ENCODE measurements at places on chromosomes 7 and 10.

DNA sequence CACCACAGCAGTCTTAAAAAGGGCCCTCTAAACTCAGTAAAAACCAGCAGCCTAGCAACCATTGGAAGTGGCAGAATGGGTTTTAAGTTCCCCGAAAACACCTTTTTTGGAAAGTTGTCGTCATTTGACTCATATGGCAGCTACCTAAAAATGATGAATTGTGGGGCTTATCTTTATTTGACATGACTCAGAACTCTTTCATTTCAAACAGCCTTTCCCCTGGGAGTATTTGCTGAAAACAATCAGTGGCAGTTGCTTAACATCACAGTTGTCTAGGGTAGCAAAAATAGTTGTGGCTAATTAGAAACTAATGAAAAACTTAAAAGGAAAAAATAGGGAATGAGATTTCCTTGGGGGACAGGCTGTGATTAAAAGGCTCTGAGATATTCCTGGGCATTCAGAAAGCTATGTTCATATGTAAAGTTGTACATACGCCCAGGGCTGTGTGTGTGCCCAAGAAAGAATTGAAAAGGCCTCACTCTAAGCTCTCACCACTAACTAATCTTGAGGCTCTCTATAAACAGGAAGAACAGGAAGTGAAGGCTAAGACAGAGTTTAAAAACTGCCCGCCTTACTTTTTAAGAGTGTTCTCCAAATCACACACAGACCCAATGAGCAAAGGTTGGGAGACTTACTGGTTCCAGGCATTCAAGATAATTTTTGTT lies 81.7 kb upstream of the HECTD2 start:
- no peak for DNase-seq

GRCh38 chr10:129655679-129656031 lies 188.6 kb downstream of the MGMT start:
- no peak for DNase-seq

DNA sequence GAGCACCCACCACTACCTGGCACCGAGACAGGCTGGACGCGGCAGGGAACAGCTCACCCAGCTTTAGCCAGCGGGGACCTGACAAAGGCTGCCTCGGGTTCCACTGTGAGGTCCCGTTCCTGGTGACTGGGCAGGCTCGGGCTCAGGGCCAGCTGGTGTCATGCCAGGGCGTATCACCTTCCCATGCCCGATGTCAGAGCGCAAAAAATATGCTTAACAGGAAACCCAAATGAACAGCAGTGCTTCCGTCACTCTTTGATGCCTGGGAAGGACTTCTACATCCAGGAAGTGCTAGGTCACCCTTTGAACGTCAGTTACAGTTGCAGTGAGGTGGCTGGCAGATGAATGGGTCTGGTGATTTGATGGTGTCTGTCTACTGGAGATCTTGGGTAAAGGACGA lies 106.0 kb downstream of the ADARB2 start:
- no peak for DNase-seq

DNA sequence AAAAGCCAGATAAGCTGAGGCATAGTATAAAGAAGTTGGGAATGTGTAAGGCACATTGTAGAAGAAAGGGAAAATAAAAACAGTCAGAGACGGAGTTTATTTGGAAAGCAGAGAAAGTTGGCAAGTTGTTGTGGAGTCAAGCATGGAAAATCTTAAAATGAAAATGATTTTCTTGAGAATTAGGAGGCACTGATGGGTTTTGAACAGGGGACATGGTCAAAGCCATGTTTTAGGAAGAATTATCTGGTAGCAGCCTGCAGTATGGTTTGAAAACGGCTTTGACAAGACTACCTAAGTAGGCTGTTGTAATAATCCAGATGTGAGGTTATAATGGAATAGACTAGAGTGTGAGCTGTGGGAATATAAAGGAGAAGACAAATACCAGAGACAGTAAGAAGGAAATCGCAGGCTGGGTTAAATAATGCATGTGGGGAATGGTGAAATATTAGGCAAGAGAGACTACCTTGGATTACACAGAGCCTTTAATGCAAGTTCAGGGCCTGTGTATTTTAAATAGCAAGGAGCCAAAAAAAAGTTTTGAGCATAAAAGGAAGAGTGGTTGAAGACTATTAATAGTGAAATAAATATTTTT lies 130.4 kb upstream of the MEOX2 start:
- no peak for DNase-seq

- DNase-seq: no peak
These were observed 164.8 kb upstream of the PRSS58 start for GRCh38 chr7:142422621-142423020.

DNA sequence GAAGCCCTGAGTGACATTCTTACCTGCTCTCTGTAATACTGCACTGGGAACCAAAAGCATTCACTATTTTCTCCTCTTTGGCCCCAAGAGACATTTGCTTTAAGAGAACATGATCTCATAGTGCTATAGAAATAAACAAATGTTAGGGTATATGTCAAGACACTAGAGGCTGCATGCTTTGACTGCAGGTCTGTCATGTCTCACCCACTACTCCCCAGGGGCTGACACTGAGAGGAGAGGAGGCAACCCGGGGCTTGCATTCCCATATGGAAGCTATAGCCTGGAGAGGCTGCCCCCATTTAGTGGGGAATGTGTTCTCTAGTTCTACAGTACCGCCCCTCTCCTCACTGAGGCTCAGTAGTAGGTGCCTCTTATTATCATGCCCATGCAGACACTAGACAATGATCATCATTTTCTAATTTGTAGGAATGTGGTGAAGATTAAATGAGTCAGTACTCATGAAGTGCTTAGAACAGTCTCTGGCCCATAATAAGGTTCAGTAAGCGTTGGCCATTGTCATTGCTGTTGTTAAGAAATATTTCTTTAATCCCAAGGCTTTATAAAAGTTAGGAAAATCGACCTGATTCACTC lies 4.9 kb upstream of the SLF2 start:
- DNase-seq: no peak

- peak; percentile 98 for DNase-seq
These were observed 23.6 kb upstream of the SEMA3C start for GRCh38 chr7:80942261-80943041.

DNA sequence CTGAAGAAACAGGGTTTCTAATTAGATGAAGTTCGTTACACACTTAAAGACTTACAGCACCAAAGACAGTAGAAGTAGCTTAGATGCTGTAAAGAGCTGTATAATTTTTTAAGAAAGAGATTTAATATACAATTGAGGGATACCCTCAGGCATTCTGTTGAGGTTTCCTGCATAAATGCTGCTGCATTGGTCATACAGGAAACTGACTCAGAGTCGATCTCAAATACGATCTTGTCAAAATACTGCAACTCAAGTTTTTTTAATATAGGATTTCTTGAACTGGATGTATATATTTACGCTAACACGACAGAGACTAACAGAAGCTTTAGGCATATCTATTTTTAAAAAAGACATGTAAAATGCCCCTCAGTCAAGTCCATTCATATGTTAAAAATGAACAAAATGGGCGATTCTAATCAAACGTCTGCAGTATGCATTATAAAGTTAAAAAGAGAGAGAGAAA lies 2.4 kb upstream of the ARID5B start:
- peak; percentile 69 for DNase-seq

DNA sequence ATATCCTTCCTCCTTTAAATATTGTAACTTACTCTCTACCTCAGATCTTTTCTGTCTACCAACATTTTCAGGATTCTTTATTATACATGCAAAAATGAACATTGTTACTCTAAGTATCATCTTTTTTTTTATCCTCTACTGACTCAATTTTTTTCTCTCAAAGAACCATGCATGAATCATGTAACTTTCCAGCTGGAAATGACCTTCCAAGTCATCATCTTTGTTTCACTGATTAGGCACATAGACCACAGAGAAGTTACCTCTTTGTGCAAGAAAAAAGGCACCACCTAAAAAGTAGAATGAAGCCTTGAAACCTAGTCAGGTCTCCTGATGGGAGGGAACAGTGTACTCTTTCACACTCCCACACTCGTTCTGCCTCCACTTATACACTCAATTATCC lies 234.9 kb downstream of the HGF start:
- peak; percentile 43 for DNase-seq

GRCh38 chr7:135560631-135561030 lies 2.9 kb downstream of the NUP205 start:
- DNase-seq: no peak

- DNase-seq: peak; percentile 72
These were observed 2.0 kb downstream of the ZNF503 start for GRCh38 chr10:75399461-75400162.

DNA sequence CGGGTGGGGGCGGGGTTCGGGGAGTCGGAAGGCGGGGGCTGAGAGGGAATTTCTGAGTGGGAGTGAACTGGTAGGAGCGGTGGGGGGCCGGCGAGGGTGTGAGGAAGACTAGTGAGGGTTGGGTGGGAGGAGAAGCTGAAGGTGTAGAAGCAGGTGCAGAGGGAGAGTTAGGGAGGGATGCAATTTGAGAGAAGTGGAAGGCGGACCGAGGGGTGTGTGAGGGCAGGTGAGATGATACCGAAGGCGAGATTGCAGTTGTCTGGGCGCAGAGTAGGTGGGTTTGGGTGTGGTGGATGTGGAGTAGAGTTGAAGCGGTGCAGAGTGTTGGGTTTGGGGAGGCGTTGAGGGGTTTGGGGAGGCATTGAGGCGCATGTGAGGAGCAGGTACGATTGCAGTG lies 643 bp downstream of the KAT6B start:
- no peak for DNase-seq

DNA sequence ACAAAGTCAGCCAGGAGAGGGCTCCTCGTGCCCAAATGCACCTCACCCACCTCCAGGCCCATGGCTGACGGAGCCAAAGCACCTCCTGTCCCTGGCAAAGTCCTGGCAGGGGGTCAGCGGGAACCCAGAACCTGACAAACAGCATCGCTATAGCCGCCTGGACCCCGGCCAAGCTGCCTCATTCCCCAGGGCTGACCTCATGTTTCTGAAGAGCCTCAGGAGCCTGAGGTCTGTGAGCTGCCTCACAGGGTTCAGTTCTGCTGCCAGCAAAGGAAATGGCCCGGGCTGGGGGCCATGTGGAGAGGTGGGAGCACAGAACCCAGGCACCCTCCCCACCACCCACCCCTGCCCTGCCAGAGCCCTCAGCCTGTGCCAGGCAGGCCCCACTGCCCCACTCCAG lies 4.2 kb upstream of the NANOS1 start:
- DNase-seq: peak; percentile 78

DNA sequence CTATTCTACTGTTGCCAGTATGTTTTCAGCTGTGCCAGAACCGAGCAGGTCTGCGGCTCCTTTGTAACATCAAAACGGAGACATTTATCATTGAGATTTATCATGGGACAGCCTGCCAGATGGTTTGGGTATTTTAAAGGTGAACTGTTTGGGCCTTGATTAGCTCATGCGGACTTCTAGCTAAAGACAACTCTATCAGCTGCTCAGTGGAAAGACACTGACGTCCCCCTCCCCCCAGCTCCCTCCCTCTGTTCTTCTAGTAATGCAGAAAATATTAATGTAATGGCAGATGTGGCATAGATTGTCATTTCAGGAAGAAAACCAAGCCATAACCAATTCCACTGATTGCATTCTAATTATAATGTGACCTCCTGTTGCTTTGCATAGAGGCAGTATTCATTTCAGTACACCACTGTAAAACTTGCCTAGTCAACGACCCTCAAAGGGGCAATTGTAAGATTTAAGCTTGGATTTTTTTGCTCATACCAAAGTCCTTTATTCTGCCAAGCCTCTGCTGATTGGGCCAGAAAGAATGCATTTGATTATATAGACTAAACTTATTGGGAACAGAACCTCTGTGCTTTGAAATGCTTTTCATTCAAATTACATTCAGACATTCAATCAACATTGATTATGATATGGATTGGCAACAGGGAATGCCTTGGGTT lies 966.8 kb downstream of the LRMDA start:
- DNase-seq: peak; percentile 3

All from fibroblast of mammary gland (primary cell).